ENCODE measurements at places on chromosomes 5 and 9.

DNA sequence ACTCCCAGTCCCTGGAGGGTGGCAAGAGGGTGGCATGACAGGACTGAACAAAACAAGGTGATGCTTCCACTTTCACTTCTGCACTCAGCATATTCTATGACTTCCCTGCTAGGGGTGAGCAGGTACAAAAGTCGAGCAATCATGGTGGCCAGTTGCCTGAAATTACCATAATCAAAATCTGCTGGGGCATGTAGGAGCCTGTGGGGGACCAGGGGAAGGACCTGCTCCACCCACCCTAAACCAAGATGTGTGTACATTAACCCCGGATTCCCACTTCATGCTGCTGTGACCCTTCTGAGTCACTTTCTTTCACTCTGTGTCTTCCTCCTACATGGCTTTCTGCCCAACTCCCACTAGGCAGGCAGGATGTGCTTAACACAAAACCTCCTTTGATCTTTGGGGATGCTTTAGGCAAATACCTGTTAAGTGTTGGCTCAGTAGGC lies 73.3 kb upstream of the PHF24 start:
- DNase-seq: no peak

GRCh38 chr5:103035701-103036100 lies 84.2 kb downstream of the GIN1 start:
- DNase-seq: no peak

GRCh38 chr9:124531115-124531514 lies 23.9 kb upstream of the NR5A1 start:
- DNase-seq: no peak

- DNase-seq: no peak
Observed at GRCh38 chr9:135516132-135516860, 4.9 kb upstream of the LCN1 start.

DNA sequence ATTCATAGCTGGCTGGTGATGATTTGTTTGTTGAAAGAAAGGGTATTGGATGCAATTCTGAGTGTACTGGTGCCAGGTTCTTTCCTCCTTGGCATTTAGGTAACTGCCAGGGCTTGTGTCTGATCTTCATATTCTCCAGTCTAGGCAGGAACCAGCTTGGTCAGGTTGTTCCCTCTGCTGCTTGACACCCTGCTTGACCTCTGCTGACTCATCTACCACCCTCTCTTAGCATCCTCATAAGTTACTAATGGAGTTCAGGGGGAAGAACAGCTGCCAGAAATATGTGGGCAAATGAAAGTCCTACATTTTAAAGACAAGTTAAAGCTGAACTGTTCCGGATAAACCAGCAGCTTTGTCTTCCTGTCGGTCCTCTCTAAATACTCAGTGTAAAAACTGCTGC lies 116.1 kb upstream of the TNC start:
- DNase-seq: no peak

- DNase-seq: no peak
Observed at GRCh38 chr5:154071799-154072413, 33.1 kb downstream of the MFAP3 start.

DNA sequence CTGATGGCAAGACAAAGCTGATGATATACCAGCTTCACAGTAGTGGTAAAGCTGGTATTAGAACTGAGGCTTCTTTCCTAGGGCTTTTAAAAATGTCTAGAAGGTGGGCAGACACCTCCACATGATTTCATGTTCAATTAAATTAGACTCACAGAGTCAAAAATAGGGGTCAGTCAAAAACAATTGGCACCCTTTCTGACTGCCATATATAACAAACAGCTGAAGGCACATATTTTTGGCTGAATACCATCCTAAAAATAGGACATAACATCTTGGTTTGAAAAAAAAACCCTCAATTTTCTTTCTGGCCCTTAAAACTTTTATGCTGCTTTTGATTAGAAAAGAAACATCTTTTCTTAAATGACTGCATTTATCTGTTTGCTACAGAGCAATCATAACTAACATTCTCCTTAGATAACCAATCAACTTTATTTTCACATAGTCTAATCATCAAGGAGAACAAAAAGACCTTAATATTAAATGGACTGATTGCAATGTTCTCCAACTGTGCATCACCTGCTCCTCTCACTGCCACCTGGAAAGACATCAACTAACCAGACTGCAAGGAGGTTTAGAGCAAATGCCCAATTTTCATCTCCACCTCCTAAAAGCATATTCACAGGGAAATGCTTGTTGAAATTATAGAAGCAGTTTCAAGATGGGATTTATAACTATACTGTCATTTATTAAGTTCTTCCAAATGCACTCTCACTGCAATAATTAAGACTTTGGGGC lies 3.2 kb downstream of the SGTB start:
- DNase-seq: no peak

GRCh38 chr5:158739951-158740757 lies 359.6 kb downstream of the EBF1 start:
- no peak for DNase-seq

DNA sequence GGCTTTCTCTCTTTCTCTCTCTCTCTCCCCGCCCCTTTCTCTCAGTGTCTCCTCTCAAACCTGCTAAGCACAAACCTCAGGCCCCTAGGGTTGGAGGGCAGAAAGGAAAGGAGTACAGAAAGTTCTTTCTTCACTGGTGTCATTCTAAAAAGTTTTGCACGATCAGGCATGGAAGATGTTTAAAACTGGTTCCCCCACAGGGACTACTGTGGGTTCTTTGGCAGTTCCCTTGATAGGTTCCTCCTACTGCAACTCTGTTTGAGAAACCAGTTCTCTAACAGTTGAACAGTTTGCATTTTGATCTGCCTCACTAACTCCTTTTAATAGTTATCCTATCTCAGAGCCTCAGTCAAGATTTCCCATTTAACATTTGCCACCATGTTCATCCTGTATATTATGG lies 82.9 kb downstream of the CDO1 start:
- DNase-seq: no peak

DNA sequence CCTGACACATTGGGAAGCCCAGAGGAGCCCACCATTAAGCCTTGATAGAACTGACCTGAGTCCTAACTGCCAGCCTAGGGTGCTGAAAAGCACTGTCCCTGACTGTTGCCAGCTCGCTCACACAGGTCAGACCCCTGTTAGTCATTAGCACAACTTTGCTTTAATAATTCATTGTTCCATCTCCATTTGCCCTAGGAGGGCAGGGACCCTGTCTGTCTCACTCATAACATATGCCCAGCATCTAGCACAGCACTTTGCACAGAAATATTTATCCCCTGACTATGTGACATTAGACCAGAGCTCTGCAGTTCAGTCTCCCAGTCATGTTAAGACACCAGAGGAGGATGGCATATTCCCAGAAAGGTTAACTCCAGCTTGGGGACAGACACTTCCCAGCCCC lies 61.8 kb upstream of the STXBP1 start:
- no peak for DNase-seq

- DNase-seq: no peak
Observed at GRCh38 chr5:139395844-139396640, 1.1 kb upstream of the PROB1 start.

DNA sequence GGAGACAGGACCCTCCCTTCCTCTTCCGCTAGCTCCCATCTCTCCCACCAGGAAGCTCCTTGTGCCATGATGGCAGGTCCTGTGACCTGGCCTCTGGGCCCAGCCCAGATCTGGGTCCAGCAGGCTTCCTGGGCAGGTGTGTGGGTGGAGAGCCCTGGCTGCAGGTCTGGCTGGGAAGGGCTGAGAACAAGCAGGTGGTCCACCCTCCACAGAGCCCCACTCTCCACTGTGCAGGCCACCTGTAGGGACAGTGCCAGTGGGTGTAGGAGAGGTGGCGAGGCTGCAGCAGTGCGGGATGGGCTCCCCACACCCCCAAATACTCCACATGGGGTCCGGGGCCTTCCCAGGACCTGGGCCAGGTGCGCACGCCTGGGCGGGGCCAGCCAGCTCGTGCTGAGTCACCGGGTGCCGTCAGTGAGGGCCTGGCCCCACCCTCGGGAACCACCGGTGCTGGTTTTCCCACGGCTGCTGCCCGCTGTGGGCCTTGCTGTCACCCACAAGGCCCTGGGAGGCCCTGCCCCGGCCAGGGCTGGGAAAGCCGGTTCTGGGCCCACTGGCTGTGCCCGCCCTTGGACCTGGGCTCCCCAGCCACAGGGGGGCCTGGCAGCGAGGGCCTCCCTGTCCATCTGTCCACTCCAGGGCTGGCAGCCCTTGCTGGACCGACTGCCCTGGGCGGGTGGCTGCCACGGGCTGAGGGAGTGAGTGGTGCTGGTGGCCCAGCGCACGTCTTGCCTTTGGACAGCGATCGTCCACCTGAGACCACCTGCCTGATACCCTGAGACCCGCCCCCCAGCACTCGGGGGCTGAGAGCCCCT lies 9.3 kb upstream of the NRARP start:
- no peak for DNase-seq

DNA sequence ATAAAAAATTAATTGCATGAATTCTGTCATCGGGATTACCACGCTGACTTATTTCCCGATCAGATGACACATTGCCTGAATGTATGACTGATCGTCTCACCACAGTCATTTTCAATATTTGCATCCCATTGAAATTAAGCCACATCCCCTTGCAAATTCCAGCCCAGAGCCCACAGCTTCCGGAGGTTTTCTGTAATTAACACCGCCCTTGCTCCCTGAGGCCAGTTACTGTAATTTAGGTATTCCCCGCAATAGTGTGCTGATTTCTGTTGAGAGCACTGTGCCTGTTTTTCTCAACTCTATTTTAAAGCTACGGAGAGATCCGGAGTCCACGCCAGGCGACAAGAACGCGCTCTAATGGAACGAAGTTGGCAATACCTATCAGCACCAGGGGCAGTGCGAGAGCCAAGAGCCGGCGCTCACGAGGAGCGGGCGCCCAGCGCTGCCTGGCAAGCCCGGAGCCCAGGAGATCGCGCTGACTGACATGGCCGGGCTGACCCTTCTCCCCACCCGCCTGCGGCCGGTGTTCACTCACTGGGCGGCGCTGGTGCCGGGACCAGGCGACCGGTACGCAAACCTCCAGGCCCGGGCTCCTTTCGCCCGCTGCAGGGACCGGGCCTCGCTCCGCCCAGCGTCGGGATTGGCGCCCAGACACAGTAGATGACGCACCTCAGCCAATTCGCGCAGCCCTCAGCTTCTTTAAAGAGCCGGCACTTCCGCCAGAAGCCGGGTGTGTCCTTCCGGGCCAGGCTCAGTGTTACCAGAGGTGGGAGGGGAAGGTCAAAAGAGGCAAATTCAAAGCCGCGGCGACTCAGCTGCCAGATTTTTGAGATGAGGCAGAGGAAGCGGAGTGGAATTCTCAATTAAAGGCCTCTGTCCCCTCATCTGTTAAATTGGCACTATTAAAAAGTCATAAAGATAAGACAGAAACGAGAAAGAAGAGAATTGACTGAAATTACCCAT lies at the start of gene PLGRKT:
TSS of gene PLGRKT (minus strand) at position 672 of the 963 bp plus-strand sequence. CDS start 5,948 bp downstream, outside the sequence.
- peak; percentile 50 for DNase-seq

GRCh38 chr5:60993425-60993824 lies 48.4 kb downstream of the NDUFAF2 start:
- no peak for DNase-seq

- no peak for DNase-seq
Observed at GRCh38 chr9:98255061-98255577, 330 bp downstream of the TBC1D2 start.

DNA sequence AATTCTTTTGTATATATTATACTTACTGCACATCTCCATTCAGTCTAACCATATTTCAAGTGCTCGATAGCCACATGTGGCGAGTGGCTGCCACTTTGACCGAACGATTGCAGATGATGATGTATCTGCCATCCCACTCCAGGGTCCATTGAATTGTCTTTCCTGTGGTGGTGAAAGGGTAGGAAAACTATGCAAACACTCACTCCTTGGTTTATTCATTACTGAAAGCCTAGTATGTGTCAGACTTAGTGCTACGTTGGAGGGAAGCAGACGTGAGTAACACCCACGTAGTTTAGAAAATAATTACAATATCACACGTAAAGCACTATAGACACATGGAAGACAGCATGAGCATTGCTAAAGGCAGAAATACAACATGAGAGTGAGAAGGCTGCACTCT lies 353.7 kb downstream of the CSNK1G3 start:
- DNase-seq: no peak

DNA sequence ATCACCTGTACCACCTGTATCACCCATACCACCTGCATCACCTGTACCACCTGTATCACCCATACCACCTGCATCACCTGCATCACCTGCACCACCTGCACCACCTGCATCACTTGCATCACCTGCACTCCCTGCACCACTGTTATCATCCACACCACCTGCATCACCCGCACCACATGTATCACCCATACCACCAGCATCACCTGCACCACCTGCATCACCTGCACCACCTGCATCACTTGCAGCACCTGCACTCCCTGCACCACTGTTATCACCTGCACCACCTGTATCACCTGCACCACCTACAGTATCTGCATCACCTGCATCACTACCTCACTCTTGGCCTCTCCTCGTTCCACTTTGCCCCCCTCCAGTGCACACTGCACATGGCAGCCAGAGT lies 63.2 kb upstream of the CKMT2 start:
- DNase-seq: no peak

- DNase-seq: no peak
Observed at GRCh38 chr5:159695741-159696294, 220.5 kb upstream of the ADRA1B start.

DNA sequence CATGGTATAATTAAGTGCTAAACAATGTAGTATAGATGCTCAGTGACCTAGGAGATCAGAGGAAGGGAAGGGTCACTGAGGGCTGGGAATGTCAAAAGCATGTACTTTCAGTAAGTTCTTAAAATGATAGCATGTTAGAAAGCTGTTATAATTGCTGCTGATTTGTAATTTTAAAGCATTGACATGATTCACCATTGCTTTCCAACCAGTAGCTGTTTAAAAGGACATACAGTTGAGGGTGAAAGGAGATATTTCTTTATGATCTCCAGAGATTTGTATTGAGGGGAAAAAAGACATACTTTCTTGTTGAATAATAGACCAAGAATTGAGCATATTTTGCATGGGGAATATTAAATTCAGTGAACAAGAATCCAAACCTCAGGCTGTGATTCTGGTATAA lies 1.2 kb upstream of the SLC1A3 start:
- no peak for DNase-seq

GRCh38 chr5:32639943-32640342 lies 54.6 kb downstream of the SUB1 start:
- no peak for DNase-seq

GRCh38 chr5:6188976-6189375 lies 189.4 kb downstream of the MED10 start:
- no peak for DNase-seq

DNA sequence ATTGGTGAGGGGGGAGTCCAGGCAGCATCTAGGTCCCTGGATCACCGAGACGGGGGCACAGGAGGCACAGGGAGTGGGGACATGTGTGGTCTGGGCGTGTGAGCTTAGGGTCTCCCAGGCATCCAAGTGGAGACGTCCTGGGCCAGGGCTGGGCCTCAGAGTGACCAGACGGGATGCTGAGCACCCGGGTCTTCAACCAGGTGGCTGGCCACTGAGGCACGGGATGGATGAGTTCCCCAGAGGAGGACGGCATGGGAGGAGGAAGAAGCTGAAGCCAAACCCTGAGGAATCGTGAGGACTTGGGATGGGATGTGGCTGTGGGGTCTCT lies 88.0 kb downstream of the LMX1B start:
- DNase-seq: no peak

GRCh38 chr5:2199697-2200096 lies 317.0 kb upstream of the IRX4 start:
- DNase-seq: no peak

GRCh38 chr5:168086104-168086610 lies 205.3 kb upstream of the WWC1 start:
- no peak for DNase-seq
